ENCODE measurements at places on chromosomes 11 and 22.
A peak's percentile ranks its signal among the peaks of the same experiment; 100 is the strongest.

DNA sequence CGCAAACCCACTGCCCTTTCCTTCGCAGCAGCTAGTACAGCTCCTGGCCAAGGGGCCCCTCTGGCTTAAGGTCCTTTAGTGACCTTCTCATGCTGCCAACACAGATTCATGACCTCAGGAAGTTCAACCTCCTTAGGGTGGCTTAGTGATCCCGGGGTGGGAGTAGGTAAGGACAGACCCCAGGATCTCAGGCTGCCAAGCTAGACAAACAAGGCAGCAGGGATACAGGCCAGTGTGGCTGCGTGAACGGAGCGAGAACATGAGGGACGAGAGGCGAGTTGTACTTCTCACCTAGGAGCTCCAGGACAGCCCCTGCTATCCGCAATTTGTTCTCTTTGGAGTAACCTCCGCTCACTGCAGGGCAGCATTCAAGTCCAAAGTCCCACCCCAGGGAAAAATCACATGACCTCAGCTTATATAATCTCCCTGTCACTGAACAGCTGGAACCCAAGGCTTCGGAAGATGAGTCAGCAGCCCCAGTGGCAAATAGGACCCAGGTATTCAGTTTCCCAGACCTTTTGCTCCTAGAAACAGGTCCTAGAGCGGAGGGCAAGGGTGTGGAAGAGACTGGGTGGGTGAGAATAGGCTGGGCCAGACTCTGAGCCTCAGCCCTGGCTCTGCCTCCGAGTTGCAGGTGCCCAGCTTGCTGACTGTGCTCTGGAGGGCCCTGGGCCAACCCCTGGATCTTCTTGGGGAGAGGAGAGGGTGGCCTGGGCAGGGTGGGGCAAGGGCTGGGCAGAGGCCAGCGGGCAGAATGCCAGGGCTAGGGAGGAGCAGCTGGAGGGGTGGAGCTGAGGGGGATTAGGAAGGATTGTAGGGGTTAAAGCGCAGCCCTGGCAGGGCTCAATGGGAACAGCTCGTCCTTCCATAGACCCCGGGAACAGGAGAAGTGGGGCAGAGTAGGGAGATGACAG, 13.1 kb downstream of the USP2 start:
- DNase-seq = no peak

DNA sequence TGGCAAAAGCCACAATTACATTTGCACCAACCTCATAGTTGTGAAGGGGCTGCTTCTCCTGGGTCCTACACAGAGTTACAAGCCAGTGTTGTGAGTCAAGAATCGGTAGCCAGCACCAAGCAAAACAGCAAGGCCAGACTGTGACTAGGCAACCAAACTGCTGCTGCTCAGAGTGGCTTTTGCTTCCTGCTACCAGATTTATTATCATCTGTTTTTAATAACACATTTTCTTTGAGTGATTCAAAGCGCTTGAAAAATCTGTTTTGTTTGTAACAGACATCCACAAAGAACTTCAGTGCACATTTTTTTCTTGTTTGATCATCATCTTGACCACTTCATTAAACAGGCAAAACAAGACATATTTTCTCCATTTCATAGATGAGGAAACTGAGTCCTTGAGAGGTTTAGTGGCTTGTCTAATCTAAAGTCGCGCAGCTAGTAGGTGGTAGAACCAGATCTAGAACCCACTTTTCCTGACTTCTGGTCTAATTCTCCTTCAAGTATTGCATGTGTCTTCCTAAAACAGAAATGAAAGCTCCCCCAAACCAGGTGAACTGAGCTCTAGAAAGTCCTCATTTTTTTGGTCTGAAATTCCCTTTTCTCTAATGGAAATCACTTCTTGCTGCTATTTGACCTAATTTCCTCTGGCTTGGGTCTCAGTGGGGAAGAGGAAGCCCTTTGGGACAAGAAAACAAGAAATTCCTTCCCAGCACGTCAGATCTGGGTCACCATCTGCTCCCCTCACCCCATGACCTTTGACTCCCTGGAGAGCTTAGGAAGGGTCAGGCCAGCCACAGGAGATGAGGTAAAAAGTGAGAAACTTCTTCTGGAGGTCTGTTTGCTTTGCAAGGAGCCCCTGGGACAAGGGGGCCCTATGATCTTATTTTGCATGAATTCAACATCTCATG, 39.9 kb downstream of the CWC15 start:
- no peak for DNase-seq

- DNase-seq = no peak
Measured at GRCh38 chr11:6925636-6926207, 504 bp upstream of the ZNF215 start.

- no peak for DNase-seq
Measured at GRCh38 chr11:79668575-79668974, 227.7 kb upstream of the TENM4 start.

DNA sequence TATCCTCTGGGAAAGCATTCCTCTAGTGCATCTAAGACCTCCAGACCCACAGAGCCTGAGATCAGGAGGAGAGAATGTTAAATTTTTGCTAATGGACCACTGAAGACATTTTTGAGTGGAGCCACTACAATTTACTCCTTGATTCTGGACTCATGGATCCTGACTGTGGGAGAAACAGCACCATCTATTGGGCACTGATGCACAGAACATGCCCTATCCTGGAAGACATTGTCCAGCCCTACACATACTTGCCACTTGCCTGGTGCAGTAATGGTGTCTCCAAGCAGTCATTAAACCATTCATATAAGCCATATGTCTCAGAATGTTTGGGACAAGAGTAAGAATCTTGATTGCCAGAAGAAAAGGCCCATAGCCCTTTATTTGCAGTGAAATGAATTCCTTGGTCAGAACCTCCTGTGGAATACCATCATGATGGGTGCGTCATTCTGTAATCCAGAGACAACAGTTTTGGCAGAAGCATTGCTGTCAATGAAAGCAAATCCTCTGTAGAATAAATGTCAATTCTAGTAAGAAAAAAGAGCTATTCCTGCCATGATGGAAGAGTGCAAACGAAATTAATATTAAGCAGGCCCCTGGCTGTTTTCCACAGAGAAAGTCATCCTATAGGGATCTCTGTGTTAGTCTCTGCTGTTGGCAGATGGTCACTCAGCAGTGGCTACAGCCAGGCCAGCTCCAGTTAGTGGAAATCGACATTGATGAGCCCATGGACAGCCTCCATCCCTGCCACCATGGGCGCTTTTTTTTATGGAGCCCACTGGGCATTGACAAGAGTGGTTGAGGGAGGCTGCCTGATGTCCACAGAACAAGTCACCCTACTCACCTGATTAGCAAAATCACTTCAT, 43.5 kb downstream of the GGTLC2 start:
- DNase-seq = peak; percentile 36

- no peak for DNase-seq
Measured at GRCh38 chr22:38098410-38099249, 11.9 kb downstream of the BAIAP2L2 start.

DNA sequence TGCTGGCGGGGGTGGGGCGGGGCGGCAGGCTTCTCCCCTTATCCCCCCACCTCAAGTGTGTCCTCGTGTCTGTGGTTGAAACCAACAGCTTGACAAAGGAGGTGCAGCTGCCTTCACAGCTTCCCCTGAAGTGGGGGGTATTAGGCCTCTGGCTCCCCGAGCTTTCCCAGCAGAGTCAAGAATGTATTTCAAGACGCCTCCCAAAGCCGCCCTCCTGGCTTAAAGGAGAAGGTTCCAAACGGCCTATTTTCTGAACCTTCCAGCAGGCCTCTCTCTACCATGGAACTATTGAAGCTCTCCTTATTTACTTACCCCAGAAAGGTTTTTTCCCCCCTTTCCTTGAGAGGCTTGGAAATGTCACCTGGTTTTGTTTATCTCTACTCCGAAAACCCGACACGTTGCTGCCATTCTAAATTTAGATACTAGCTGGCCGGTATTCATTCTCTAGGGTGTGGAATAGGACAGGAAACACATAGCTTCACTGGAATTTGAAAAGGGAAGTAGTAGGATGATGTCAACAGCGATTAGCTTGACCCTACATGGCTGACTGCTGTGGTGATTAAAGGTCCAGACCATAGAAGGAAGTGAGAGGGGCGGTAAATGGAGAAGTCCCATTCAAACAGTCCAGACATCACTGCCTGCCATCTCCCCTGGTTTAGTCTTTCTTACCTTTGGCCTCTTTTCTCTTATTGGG, 671 bp upstream of the PICALM start:
- DNase-seq = peak; percentile 28

DNA sequence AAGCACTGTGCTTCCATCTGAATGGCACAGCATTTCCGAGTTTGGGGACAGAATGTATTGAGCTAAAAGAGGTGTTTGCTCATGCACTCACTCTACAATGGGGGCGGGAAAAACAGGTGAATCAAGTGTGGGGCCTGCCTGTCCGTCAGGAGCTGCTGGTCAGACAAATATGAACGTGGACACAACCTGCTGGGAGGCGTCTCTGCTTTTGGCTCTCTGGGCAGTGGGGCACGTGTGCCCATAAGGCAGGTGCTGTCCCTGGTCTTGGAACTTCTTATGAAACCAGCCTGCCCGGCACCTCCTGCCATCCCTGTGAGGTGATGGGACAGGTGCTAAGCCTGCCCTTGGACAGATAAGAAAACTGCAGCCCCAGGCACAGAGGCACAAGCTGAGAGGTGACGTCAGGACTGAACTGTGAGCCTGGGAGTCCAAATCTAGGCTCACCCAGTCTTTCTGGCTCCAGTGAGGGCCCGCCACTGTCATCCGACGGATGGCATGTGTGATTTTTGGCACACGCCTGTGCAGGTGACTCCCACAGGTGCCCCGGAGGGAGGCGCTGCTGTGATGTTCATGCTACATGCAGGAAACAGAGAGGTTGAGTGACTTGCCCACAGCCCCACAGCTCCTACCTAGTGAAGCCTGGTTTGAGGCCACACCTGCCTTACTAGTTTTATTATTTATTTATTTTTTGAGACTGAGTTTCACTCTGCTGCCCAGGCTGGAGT, 51.6 kb downstream of the SMIM38 start:
- no peak for DNase-seq

DNA sequence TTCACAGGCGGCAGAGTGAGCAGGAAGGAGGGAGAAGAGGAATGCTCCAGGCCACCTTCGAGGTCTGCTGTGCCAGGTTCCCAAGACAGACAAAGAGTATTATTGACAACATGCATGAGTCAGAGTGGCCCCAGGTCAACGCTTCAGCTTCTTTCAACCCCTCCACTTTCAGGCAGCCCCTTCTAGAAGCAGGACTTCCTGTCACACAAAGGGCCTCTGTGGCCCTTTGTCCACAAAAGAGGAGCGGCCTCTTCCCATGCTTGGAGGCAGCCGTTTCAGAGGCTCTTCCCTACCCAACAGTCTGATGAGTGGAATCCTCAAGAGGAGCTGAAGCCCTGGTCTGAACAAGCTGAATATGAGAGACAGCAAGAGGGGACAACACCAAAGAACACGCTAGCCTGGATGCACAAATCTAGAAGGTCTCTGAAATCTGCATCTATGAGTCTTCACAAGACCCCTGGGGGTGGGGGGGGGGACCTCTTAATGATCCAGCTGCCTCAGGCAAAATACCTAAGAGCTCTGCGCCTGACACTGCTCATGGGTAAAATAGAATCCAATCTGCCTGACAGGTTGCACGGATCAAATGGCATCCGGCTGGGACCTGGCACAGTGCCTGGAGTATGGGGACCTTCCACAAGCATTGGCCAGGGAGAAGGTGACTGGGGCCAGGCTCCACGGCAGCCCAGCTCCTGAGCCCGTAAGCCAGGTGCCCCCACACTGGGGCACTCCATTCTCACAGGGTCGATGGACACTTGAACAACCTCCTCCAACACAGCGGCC, 67.5 kb downstream of the PACSIN2 start:
- DNase-seq = no peak

DNA sequence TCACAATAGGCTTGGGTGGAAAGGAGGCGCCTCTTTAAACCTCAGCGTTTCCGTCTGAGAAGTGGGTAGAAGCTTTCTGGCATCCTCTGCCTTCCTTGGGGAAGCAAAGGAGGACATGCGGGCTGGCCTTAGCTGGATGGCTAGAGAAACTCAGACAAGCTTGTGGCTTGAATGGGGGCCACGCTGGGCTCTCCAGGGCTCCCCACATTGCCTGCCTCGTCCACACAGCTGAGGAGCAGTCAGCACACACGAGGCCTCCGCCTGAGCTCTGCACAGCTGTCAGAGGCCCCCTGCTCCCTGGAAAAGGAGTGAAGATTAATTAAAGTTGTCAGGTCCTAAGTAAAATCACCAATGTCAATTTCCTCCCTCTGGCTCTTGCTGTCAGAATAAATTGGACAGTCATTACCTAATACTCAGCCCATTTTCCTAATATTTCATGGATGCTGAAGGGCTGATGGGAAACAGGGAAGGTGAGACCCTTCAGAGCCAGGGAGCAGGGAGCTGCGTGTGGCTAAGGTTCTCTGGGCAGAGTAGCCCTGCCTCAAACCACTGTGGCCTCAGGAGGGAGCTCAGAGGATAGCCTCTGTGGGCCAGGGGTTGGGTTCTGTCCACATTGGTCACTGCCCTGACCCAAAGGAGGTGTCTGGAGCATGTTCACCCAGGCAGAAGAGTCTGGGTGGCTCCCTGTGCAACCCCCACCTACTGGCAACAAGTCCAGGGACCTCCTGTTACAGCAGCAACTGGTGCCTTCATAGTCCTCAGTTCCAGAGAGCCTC, 118.3 kb upstream of the CD82 start:
- DNase-seq = no peak

- no peak for DNase-seq
Measured at GRCh38 chr11:17753641-17754040, 19.1 kb downstream of the KCNC1 start.

DNA sequence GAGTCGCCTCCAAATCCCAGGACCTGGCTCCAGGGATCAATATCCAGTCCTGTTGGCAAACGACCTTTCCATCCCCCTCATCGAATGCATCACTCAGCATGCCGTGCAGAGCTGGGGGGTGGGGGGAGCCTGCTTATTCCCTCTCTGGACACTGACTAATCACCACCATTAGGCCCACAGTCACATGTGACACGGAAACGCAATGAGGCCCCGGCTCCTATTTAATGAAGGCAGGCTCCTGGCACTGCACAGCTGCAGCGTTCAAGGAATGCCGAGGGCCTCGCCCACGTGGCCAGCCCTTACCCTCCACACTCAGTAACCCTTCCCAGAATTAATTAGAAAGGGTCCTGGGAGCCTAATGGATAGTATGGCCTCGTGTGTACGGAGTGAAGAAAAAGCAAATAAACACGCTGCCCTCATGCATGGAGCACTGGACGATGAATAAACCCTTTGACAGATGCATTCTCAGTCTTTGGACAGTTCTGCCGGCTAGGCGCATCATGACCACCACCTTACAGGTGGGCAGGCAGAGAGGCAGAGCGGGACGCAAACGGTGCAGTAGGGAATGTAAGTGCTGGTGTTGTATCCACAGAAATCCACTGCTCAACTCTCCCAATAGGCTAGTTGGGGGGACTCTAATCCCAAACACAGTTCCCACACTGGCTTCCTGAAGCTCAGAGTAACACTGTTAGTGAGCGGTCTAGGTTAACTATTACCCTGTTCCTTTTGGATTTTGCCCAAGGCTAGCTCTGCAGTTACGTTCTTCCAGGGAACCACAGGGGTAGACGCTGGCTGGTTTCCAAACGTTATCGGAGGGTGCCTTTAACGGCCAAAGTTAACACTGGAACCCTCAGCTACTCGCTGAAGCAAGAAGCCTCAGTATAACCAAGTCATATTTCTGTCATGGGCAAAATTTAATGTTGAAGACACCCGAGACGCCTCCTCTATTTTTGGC, 490.1 kb downstream of the OPCML start:
- no peak for DNase-seq
